ENCODE measurements at places on chromosomes 1 and 21.

GRCh38 chr21:26127918-26128317 is 42.7 kb downstream of the APP start:
- DNase-seq, result no peak

DNA sequence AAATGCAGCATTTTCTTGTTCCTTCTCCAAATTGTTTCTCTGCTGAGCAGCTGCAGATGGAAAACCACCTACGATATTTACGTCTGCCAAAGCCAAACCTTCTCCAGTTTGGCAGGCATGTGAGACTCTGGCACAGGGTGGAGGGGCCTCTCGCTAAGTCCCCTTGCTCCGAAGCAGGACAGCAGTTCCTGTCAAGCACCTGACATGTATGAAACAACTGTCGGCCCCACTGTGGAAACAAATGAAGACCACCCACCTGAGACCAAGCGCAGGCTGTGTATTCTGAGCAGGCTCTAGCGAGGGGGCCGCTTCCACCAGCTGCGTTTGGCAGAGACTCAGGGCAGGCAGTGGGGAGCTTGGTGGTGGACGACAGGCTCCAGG is 74.7 kb downstream of the RIPK4 start:
- no peak for DNase-seq

- DNase-seq, result no peak
Observed at GRCh38 chr1:90344963-90345730, 350.2 kb downstream of the ZNF326 start.

GRCh38 chr1:199741586-199741985 is 285.9 kb upstream of the NR5A2 start:
- DNase-seq, result no peak

DNA sequence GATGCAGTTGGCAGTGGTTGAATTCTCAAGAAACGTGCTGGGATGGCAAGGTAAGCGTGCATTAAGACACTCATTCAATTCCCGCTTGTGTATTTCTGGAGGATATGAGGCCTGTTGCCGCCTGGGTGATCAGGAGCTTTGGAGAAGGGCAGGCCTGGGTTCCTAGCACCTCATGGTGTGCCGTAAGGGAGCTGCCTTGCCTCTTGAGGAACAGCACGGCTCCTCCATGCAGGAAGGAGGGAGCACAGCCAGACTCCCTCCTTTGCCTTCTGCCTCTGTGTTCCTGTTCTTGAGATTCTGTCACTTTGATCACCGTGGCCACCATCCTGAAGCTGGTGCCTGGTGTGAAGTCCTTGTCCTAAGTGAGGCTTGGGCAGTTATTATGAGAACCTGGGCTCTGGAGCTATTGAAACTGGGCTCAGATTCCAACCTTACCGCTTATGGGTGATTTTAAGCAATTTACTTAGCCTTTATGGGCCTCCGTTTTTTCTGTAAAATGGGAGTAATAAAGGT is 18.3 kb downstream of the SLFNL1 start:
- no peak for DNase-seq
